Stimulated activated CD4-positive, alpha-beta T cell treated with anti-CD3 and anti-CD28 coated beads, Interleukin-15, amount 100 ng/mL, for 1 hour (primary cell): ENCODE measurements at places on chromosomes 4 and X.

GRCh38 chrX:107659768-107660167, 31.5 kb downstream of the PRPS1 start:
- no peak for DNase-seq

DNA sequence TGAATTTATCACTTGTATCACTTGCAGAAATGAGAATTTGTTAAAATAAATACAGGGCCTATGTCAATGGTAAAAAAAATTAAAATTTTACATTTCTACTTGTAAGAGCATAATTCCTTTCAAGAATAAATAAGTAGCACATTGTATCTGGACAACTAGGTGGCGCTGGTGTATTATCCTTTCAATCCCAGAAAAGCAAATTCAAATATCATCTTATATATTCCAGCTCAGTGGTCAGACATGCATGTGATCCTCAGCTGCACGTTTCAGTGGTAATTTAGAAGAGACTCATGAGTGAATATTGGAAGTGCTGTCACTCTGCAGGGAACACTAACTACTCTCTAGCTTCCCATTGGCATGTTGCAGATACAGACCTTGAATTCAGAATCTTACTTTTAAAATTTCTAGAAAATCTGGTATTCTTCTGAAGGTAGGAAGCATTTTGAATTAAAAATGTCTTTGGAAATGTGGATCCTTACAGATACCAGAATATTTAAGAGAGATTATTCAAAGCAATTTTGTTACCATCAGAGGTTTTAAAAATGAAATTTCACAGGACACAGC, 1414.7 kb upstream of the TENM3 start:
- no peak for DNase-seq

GRCh38 chrX:48696909-48697727, 584 bp downstream of the SUV39H1 start:
- no peak for DNase-seq

DNA sequence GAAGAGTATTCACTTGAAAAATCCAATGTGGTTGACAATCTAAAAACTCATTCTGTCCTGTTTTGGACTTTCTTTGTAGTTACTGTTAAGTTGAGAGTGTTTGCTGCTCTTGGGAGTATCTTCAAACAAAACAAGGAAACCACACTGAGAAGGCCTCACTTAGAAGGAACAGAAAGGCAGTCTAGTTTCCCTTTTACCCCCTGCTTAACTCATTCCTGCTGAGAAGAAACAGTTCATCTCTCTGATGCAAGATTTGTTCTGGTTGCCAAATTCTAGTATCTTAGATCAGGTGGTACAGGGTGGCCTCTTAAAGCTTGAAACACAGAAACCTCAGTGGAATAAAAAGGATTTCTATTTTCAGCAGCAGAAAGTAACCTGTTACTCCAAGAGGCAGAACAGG, 41.4 kb downstream of the GUCY2F start:
- no peak for DNase-seq

- DNase-seq, result no peak
Measured at GRCh38 chrX:131729295-131729694, 185.4 kb downstream of the OR13H1 start.

GRCh38 chrX:12497832-12498591, 293.2 kb upstream of the PRPS2 start:
- DNase-seq, result no peak

GRCh38 chrX:41064018-41064417, 21.2 kb upstream of the USP9X start:
- DNase-seq, result no peak

GRCh38 chr4:101123231-101123630, 224.1 kb downstream of the PPP3CA start:
- DNase-seq, result no peak

DNA sequence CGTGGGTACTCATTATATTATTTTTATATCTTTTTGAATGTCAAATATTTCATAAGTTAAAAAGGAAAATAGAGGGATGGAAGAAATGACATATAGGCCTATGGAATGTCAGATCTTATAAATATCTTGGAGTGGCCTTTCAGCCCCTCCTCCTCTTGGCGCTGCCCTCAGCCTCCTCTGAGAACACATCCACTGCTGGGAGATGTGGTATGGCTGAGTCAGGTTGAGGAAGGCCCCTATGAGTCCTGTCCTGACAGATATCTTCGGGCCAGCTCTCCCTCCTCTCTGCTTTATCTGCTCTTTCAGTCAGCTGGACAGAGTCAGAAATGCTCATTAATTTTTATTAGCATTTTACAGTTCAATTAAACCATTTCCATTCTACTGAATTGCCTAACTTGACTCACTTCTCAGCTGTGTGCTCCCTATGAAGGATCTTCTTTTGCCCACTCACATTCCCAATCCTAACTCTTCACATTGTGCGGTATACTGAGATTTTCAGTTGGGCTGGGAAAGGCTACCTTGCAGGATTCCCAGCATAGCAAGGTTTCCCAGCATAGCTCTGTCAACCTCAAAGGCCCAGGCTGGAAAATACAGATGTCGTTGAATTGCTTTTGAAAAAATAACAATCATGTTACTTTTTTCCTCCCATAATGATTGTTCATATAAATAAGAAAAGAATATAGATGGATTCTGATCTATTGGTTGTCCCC, 128.0 kb downstream of the ARHGEF9 start:
- no peak for DNase-seq

DNA sequence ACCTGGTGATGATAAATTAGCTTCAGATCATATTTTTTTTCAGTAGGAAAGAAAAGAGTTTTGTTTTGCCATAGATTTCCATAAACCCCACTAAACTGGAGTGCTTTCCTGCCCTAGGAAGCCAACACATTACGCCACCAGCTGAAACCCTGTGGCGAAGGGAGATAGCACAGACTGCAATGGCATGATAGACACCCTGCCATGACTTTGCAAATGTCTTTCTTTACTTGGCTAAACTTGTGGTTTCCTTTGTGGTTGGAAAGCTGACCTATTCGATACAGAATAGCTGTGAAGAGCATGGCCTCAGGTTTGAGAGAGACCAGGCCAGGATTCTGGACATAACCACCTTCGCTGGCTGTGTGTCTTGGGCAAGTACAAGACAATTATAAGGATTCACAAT, 19.1 kb downstream of the MFAP3L start:
- no peak for DNase-seq

DNA sequence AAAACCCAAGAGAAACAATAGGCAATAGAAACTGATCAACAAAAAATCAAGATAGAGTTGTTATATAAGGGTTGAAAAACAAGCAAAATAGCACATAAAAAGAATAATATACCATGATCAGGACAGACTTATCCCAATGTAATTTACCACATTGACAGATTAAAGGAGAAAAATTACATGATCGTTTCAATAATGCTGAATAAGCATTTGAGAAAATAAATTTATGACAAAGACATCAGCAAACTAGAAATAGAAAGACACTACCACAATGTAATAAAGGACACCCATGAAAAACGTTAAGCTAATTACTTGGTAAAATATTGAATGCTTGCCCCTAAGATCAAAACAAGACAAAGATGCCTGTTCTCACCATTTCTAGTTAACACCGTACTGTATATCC, 105.6 kb downstream of the ARHGEF9 start:
- DNase-seq, result no peak

DNA sequence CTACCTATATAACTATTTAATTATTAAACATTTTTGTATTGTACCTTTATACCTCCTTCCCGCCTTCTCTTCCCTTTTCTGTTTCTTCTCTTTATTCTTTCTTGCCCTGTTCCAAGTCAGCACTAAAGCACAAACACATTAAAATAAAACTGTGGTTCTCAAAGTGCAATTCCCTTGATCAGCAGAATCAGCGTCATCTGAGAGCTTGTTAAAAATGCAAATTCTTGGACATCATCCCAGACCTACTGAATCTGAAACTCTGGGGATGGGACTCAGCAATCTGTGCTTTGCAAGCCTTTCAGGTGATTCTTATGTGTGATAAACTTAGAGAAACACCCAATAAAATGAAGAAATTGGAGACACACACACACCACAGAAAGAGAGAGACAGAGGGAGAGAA, 178.4 kb upstream of the BMP3 start:
- no peak for DNase-seq

DNA sequence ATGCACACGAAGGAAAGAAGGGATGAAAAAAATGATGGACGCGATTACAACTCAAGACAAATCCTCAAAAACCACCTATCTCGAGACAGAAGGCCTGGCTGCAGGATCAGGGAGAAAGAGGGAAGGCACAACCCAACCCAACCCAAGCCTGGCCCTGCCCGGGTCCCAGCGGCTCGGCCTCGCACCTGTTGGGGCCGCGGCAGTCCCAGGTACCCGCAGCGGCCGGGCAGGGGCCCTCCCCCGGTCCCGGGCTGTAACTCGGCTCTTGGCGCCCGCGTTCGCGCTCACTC, 464 bp downstream of the RASGEF1B start:
- no peak for DNase-seq

DNA sequence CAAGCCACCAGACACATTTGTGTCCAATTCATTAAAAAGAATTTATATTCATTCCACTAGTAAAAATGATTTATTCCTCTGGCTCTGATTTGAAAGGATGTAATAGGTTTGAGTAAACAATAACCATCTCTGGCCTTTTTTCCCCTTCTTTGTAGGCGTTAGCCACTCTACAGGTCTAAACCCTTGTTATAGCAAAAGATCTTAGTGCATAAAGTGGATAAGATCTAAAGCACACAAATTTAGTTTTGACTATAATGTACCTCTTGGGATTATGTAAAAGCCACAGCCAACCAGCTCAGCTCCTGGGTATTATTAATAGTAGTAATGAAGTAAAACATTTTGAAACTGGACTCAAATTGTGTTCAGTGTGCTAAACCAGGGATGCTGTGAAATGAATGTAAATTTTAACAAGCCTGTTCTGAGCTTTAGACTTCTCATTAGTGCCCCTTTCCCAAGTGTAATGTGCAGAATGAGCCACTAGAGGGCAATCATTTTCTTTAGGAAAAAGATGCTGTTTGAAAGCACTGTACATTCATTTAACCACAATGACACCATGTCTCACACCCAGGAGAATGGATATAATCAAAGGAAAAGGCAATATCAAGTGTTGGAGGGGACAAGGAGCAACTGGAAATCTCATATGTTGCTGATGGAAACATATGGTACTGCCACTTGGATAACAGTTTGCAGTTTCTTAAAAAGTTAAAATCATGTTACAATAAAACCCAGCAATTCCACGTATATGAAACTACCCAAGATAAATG, 69.7 kb downstream of the KLHL8 start:
- peak; percentile 5 for DNase-seq

- DNase-seq, result no peak
Measured at GRCh38 chr4:20386906-20387305, 135.2 kb downstream of the SLIT2 start.

DNA sequence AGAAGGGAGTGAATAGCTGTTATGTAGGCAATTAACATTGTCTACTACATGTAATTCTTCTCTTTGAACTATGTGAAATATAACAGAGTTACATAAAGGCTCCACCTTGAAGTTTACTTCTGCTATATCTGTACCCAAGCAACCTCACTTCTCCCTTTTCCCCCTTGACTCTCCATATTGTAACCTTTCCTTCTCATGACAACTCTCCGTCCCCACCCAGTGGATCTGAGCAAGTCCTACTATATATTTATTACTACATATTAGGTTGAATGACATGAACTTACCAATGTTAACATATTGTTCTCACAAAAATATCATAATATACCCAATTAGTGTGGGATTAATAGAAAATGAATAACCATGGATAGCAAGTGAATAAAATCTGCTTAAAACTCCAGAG, 93.2 kb upstream of the ATP8A1 start:
- no peak for DNase-seq

DNA sequence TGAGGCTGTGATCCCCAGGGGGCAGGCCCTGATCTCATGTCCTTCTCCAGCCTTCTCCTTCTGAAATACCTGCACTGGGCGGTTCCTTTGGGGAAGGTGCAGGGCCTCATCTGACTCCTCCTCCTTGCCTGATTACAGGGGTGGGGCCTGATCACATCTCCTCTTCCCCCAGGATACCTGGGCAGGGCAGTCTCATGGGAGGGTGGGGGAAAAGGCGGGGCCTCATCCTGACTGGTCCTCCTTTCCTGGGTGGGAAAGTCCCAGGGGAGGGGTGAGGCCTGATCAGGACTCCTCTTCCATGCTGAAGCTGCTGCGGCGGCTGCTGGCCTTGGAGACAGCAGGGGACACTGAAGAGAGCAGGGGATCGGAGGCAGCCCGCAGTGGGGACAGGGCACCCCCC, 13.3 kb downstream of the TFE3 start:
- no peak for DNase-seq

- no peak for DNase-seq
Measured at GRCh38 chr4:184100297-184100885, 117.3 kb downstream of the ENPP6 start.

DNA sequence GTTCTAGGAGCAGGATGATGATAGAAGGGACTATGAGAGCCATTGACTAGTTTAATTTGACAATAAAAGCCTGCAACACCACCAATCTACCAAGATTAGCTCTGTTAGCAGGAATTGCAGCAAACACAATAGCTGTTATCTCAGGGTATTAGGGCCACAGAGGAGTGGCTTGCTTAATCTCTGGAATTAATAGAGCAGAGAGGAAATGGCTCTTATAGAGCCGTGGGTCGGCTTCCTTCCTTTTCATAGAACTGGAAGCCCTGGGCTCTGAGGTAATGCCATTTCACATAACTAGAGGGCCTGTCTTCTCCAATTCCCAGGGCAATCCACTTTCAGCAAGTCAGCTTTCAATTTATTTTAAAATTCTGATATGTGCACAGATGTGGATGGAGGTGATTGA, 83.0 kb downstream of the MAMLD1 start:
- DNase-seq, result no peak

DNA sequence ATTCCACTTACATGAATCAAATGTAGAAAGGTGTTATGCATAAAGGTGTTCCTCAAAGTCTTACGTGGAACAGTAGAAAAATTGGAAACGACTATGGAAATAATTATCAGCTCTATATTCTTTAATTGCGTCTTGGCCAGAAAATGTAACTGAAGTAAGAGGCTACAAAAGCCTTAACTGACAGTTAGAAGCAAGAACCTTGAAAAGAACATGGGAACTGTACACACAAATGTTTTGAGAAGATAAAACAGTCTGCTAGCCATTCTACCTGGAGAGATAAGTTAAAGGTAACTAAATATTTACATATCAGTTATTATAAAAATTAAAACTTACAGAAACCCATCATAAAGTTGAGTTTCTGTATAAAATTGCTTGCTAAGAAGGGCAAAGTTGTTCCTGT, 172.0 kb upstream of the FTHL17 start:
- DNase-seq, result no peak
